ENCODE measurements at places on chromosomes 3 and 15.

DNA sequence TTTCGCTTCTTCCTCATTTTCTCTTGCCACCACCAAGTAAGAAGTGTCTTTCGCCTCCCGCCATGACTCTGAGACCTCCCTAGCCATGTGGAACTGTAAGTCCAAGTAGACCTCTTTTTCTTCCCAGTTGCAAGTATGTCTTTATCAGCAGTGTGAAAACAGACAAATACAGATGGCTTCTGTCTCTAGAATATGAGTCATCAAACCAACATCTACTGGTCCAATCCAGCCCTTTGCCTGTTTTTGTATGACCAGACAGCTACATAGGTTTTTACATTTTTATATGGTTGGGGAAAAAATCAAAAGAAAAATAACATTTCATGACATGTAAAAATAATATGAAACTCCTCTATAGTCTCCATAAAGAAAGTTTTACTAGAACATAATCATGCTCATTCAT is 118.7 kb upstream of the PTPRG start:
- no peak for DNase-seq

- DNase-seq, result no peak
Measured at GRCh38 chr15:62244762-62245161, 79.7 kb upstream of the C2CD4B start.

DNA sequence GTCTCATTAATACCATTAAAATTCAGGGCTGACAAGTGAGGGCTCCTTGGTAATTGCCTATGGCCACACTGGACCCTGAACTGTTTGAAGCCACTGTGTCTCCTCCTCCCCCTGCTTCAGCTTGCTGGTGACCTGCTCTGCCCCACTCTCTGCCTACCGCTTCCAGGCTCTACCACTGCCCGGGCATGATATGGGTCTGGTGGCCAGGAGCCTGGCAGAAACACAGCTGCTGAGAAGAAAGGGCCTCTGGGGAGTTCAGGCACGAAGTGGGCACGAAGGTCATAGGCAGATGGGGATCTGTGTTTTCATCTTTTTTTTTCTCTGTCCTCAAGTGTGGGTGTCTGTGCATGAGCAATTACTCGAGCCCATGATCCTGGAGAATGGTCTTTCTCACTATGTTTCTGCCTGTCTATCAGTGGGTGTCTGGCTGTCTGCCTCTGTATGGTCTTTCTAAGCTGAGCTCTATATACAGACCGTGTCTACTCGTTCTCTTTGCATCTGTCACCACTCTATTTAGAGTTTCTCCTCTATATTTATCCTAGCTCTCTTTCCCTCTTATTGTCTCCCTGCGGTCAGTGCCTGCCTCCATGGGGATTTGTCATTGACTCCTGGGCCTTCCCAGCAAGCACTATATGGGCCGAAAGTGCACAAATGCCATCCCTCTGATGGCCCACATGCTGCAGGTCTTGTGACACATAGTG is 42.1 kb upstream of the EPHB1 start:
- DNase-seq, result no peak

DNA sequence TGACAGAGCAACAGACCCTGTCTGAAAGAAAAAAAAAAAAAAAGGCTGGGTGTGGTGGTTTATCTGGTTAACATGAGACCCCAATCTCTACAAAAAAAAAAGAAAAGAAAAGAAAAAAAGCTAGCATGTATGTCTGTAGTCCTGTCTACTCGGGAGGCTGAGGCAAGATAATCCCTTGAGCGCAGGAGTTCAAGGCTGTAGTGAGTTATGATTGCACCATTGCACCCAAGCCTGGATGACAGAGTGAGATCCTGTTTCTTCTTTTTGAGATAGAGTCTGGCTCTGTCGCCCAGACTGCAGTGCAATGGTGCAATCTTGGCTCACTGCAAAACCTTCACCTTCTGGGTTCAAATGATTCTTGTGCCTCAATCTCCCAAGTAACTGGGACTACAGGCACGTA is 8.4 kb upstream of the DHX30 start:
- DNase-seq, result no peak

DNA sequence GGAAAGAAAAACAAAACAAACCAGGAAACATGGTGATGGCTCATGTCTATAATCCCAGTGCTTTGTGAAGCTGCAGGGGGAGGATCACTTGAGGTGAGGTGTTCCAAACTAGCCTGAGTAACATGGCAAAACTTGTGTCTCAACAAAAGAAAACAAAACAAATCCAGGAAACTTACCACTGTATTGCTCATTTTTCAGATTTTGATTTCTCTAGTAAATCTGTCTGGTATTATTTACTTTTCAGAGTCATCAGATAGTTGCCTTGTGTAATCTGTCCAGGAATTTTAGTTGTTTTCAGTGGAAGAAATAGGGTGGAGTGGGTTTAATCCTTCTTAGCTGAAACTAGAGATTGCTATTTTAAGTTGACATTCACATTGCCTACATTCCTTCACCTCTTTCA is 91.8 kb upstream of the ALCAM start:
- no peak for DNase-seq

DNA sequence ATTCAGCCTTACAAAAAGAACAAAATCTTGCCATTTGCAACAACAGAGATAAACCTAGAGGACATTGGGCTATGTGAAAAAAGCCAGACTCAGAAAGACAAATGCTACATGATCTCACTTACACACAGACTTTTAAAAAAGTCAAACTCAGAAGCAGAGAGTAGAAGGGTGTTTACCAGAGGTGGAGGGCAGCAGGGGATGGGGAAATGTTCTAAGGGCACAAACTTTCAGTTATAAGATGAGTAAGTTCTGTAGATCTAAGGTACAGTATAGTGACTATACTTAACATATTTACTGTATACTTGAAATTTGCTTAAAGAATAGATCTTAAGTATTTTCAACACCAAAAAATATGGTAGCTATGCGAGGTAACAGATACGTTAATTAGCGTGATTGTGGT is 3.0 kb downstream of the MYEF2 start:
- no peak for DNase-seq

DNA sequence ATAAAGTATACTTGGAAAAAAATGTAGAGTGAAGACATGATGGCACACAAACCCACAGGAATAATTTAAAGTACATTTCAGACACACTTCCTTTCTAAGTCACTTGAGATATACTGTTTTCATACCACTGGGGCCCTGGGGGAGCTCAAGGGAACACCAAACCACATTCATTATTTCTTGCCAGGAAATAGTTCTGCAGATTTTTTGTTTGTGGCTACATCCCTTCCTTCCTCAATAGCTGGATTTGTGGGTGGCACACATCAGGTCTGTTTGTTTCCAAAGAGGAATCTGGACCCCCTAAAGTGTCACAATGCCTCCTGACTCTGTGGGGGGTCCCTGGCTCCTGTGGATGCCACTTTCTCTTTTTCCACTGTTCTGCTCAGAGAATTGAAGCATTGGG is 153.5 kb upstream of the COL8A1 start:
- no peak for DNase-seq

- no peak for DNase-seq
Measured at GRCh38 chr3:8784676-8785435, 15.4 kb upstream of the OXTR start.

DNA sequence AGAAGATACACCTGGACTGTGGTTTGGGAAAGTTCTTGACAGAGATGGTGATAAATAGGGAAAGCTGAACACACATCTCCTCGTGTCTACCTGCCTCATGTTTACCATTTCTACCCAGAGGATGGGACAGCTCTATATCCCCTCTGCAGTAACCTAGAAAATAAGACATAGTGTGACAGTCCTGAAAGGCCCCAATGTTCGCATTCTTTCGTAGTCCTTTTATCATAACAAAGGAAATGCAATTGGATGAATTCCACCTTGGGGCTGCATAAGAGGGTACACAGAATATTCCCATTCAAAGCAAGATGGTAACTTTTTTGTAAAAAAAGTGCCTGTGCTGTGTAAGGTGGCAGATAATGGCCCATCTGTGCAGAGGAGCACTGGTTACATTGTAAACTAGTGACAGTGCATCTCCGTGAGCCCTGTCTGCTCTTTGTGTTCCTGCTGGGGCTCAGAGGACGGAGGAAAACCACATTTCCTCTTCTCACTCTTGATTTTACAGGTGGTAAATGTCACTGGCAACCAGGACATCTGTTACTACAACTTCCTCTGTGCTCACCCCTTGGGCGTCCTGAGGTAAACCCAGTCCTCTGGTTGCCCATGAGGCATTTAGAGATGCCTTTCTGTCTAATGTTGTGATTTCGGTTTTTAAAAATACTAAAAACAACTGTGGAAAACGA is 74.3 kb downstream of the SIDT1 start:
- DNase-seq, result no peak

DNA sequence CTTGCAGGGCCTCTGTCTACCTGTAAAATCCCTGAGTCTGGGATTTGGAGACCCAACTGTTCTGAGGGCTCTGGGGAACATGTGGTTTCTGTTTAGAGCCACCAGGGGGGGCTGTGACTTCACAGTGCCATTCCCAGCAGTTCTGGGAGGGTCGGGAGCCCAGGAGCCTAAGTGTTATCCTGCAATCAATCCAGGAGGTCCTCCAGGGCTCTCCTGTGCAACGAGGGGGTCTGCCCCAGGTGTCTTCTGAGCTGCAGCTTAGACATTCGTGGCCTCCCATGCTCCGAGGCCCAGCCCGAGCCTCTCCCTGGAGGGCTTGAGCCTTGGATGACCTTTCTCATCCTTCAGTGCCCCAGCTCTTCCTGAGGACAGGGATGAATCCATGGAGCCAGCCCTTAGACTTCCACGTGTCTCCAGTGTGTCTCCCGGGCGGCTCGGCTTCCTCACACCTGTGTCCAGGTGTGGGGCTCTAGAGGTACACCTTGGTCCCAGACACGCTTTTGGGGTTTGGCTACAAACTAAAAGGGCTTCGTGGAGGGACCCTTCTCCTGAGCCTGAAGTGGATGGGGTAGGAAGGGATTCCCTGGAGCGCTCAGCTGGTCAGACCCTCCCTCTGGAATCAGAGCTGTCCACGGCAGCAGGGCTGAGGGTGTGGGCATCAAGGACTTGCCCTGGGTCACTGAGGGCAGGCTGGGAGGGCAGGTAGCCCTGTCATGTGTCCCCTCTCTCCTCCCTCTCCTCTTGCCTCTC is 20.3 kb upstream of the ABTB1 start:
- no peak for DNase-seq

DNA sequence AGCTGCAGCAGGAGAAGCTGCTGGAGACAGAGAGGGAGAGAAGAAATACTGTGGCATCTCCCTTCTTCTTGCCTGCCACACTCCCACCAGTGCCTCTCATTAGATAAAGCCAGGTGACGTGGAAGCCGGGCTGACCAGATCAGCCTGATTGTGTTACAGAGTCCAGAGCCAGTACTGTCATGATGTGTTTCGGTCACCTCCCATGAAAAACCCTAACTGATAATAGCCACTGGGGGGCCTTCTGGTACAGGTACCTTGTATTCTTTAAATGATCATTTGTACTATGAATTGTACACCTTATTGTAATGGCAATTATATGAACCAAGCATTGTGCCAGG is 125.8 kb upstream of the TMEM108 start:
- no peak for DNase-seq

GRCh38 chr15:69664572-69665571 is 212.3 kb downstream of the RPLP1 start:
- no peak for DNase-seq

GRCh38 chr15:75982468-75982867 is 29.8 kb downstream of the NRG4 start:
- DNase-seq, result no peak
